ENCODE measurements at places on chromosomes 2 and 18.

DNA sequence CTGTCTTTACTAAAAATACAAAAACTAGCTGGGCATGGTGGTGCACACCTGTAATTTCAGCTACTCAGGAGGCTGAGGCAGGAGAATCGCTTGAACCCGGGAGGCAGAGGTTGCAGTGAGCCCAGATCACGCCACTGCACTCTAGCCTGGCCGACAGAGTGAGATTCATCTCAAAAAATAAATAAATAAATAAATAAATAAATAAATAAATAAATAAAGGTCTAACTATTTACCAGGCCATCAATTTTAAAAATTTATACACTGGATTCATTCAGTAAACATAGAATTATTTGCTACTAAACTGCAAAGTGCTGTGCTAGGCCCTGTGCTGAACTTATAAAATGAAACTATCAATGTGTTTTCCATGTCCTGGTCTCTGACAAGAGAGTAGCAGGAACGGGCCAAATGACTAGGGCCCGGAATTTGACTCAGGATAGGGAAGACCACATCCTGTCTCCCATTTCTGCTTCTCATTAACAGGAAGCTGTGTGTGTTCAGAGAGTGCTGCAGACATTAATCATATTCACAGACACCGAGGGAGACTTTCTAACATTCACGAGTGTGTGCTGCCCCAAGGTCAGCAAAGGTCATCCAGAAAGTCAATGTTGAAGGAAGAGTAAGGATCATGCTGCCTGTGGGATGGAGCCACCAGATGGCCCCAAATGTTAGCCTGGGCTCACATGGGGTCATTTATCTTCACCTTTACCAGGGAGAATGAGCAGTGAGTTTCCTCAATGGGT, 95.8 kb downstream of the SPP2 start:
- DNase-seq, result no peak

GRCh38 chr2:226873826-226874225, 38.0 kb downstream of the RHBDD1 start:
- DNase-seq, result no peak

- DNase-seq, result peak; percentile 96
Measured at GRCh38 chr2:160570376-160570775, 76.8 kb upstream of the RBMS1 start.

- no peak for DNase-seq
Measured at GRCh38 chr2:74659462-74659861, 5.4 kb downstream of the SEMA4F start.

DNA sequence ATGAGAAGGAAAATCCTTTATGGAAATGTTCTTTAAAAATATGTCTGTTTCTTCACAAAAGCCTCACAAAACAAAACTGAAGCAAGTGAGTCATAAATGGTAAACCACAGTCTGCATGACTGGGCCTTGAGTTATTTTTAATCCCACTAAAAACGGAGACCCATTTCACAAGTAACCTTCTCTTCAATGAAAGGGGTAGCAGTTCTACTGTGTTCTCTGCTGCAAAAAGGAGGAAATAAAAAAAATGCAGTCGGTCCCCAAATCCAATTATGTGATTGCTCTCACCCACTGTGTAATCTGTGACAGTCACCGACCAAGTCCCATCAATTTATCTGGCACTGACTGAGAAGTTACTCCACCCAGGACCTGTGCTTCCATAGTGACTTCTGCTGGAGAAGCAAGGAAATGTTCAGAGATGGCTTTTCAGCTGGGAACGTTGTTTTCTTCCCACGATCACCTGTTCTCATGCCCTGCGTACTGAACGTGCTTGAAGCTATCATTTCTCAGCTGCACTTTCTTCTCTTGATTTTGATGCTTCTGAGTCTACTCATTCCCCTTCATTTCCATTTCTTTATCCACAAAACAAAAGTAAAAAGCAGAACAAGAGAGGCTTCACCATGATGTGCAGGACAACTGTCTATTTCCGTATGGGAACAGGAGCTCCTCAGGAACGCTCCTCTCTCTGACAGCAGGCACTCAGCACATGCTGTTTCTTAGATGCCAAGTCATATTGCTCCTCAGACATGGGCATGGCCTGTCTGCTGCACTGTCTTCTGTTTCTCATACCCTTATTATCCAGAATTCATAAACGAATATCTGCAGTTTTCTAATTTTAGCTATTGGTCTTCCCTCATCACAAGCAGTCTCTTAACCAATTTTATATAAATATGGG, 80.0 kb upstream of the TMEM200C start:
- DNase-seq, result peak; percentile 95

- DNase-seq, result no peak
Measured at GRCh38 chr2:72326759-72327158, 179.1 kb upstream of the CYP26B1 start.

DNA sequence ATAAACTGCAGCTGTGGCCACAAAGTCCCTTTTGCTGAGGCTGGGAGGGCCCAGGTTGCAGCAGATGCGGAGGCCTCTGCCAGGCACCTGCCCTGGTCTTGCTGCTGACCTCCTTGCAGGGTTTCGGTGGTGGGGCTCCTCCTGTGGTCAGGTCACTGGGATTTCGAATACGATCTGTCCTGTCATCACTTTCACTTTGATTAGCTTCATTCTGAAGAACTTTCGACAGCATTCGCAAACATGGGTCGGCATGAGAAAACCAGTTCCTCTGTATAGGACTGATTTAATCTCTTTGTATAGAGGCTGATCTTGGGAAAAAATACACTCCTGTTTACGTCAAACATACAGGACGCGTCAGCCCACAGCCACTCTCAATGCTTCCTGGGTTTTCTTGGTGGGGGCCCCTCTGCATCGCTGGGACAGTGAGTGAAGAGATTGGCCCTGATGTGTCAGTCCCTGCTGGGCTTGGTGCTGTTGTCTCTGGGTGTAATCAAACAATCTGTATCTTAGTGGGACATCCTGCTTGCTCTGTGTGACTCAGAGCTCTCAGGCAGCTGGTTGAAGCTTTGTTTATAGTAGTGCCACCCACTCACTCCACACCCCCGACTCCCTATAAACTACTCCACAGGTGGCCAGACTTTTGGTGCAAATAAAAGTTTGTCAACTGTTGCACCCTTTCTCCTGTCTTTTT, 209.4 kb upstream of the CXCR4 start:
- DNase-seq, result peak; percentile 34

GRCh38 chr2:230983566-230983965, 12.4 kb upstream of the SPATA3 start:
- no peak for DNase-seq

- peak; percentile 77 for DNase-seq
Measured at GRCh38 chr18:4391859-4392258, 63.2 kb downstream of the DLGAP1 start.

- no peak for DNase-seq
Measured at GRCh38 chr18:805008-805754, 6.9 kb downstream of the YES1 start.

DNA sequence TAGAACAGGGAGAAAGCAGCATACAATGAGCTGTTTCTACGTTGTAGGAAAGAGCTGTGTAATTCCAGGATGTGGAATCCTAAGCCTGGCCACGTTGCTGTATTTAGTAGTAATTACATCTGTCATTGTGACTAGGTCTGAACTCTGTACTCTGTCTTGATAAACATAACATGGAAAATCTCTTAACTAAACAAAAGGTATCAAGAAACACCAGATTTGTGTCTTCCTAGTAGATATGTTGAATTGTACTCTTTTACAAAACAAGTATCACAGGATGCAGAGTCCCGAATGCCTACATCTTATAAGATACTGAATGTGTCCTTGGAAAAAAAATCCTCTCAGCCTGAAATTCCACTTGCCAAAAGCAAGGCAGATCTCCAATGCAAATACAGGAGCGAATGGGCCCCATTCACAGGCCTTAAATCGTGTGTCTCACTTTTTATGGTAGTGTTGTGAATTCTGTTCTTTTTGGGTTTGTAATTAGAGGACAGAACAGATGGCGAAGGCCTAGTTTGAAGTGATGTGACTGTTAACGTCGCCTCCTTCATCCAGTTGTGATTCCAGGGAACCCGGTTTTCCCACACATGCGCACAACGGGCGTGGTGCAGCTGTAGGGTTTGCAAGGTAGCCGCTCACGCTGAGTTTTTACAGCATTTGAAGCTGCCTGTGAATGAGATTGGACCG, 246.5 kb downstream of the GBX2 start:
- DNase-seq, result no peak

DNA sequence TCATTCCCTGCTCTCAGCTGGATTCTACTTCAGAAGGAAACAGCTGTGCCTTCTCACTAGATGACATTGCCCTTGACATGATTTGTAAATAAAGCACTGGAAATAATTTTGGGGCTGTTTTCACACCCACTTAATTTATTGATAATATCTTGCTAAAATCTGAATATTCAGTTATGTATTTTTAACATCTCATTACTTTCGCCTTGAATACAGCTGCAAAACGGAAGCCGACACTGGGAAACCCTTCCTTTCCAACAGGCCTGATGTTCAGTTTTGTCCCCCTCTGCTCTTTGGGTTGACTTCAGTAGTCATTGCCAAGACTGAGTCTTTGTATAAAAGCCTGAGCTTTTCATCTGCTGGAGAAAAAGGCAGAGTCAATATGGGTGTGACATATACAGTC, 82.7 kb downstream of the DOCK10 start:
- no peak for DNase-seq

GRCh38 chr18:10850840-10851239, 298.5 kb downstream of the PIEZO2 start:
- no peak for DNase-seq

DNA sequence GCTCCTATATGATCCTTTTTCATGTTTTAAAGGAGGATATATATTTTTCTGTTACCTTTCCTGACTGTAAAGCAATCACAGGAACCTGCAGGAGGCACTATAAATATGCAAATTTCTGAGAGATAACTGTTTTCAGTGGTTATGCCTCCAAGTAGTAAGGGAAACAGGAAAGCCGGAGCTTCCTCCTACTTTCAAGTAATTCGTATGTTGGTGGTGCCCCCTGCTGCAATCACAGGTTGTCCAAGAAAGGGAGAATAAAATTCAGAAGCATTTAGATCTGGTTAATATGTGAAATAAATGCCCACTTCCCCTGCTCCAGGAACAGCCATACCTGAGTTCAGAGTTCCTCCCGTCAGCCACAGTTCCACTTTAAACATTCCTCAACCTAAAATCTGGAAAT, 12.0 kb upstream of the BCL11A start:
- DNase-seq, result peak; percentile 56

DNA sequence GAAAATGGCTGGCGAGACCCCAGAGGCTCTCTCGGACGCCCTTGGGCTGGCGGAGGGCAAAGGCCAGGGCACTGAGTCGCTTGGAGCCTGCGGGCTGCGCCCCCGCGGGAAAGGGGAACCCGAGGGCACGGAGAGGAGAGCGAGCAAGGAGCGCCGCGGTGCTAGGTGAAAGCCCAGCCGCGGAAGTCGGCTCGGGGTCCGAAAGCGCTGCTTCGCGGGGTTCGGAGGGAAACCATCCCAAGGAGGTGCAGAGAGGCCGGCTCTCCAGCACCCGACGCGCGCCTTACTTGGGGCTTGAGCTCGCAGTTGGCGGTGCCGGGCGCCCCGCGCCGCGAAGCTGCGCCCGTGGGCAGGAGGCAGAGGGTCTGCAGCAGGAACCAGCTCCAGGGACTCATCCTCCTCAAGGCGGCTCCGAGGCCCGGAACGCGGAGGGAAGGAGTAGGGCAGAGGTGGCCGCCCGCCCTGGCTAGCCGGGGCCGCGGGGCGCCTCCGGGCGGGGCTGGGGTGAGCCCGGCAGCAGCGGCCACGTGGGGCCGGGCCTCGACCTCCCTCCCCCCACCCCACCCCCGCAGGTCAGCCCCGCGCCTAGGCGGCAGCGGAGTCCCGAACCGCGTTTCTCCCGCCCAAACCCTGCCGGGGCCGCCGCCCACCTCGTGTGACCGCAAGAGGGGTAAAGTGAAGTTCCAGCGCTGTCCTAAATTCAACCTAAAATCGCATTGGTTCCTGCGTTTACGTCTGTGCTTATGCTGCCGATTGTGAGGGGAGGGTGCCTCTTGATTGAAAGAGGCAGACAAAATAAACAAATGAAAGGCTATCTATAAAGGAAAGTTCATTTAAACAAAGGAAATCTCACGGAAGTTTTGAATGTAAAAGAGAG, at the start of gene TRABD2A:
Gene TRABD2A, minus strand, starts transcription at position 440 of the 877 bp plus-strand sequence. Its CDS starts 45 bp downstream, at position 395.
- DNase-seq, result no peak

DNA sequence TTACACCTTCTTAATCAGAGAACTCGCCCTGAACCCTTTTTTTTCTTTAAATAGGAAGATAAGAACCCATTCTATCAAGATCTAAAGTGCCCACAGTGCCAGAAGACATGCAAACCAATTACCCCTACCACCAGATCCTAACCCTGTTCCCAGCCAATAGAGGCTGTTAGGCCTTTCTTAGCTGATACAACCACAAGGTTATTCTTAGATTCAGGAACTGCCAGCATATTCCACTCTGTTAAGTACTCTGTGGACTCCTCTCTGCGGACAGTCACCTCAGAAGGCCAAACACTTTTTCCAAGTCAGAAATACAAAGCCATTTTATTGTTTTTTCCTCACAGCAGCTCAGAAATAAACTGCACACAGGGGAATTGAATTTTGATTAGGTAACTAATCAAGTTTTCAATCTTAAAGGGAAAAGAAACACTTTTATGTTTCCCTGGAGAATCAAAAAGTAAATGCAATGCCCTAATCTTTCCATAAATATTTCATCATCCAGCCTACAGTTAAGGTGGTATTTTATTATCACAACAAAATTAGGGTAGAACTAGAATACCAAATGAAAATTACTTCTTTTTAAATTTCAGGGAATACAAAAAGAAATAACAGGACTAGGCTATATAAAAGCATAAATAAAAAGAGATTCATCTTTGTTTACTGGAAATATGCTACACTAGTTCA, 111.4 kb downstream of the NBAS start:
- DNase-seq, result peak; percentile 82

- DNase-seq, result peak; percentile 98
Measured at GRCh38 chr18:2312440-2312839, 258.9 kb downstream of the METTL4 start.

DNA sequence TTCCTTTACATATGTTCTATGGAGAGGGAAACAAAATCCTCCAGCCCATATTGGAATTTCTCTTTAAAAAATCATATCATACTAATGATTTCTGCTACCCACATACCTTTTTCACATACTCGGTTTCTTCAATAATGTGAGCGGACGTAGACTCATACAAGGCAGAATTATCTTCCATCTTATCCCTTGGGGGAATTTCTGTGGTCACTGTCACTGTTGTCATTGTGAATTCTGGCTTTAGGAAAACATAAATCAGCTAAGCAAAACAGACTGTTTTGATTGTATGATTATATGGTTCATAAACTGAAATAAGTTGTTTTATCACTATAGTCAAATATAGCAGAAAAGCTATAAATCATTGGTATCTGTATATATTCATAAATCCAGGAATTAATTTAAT, 16.7 kb downstream of the CCDC68 start:
- DNase-seq, result no peak

Data from MV-4-11 (cell line).